Suppressor macrophage treated with lipopolysaccharide for 1 hour (primary cell): ENCODE measurements at places on chromosomes 7 and 10.
A peak's percentile ranks its signal among the peaks of the same experiment; 100 is the strongest.

- no peak for DNase-seq
These were observed 186.2 kb upstream of the INHBA start for GRCh38 chr7:41889040-41889439.

GRCh38 chr7:128358233-128358632 lies 3.3 kb downstream of the PRRT4 start:
- peak; percentile 50 for DNase-seq

DNA sequence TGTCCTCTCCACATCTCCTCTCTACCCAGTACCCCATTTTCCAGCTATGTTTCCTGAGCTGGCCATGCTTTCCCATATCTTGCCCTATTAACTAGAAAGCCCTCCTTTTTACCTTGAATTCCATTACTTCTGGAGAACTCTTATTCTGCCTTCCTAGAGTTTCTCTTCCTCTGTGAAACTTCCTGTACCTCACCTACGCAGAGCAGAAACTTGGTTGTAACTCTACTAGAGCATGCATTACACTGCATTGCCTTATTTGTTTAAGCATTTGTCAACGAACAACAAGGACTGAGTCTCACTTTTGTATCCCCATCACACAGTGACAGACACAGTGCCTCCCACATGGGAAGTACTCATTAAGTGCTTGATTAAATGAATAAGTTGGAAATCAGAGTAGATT lies 36.4 kb downstream of the VCL start:
- peak; percentile 61 for DNase-seq

- peak; percentile 72 for DNase-seq
These were observed 14.7 kb upstream of the NXPH1 start for GRCh38 chr7:8418629-8419245.

DNA sequence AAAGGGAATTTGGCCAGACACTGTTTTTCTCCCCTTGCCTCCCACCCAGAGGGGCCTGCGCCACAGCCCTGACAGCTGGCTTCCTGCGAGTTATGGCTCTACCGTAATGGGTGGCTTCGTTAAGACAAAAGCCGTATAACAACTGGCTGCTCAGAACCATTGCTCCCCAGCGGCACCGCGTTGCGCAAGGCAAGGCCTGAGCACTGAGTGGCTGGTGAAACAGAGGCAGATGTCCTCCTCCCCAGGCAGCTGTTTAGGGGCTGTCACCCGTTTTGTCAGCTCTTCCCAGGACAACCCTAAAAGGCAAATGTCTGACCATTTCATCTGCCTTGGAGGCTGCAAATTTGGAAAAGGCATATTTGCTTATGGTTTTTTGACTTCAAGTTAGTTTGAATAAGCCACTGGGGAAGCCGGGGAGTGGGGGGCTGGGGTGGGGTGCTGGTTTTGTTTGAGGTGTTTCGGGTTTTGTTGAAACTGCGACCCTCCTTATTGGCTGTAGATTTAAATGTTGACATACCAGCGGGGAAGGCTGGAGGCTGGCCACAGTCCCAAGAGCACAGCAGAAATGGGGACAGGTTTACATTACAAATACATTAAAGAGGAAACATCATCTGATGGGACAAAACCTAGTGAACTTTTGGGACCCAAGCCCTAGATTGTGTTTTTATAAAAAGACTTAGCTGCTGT lies 681 bp upstream of the SPOCK2 start:
- no peak for DNase-seq

GRCh38 chr7:81297317-81297716 lies 378.5 kb upstream of the SEMA3C start:
- no peak for DNase-seq

GRCh38 chr7:107708956-107709355 lies 35.0 kb upstream of the CBLL1 start:
- DNase-seq, result no peak

DNA sequence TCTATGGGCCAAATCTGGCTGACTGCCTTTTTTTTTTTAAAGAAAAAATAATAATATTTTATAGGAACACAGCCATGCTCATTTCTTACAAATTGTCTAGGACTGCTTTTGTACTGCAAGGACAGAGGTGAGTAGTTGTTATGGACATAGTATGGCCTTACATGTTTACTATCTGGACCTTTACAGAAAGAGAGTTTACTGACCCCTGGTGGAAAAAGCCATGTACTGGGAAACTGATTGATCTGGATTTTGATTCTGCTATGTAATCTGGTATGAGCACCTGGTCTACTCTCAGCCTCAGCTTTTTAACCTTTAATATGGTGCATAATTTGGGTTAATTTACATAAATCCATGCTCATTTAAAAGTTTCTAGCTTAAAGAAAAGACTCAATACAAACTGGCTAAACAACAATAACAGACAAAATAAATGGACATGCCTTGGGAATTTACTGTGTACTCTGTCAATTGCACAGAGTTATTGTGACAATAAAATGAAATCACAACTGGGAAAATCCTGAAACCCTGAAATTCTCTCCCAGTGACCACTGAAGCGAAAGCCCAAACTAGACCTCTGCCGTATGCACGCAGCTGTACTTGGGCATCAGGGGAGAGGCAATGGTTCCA lies 260.7 kb downstream of the BMPER start:
- DNase-seq, result peak; percentile 3

GRCh38 chr7:134078991-134079390 lies 48.1 kb upstream of the LRGUK start:
- DNase-seq, result no peak

- DNase-seq, result no peak
These were observed 49.6 kb upstream of the MYL10 start for GRCh38 chr7:101678658-101679057.

- no peak for DNase-seq
These were observed 38.4 kb upstream of the CD36 start for GRCh38 chr7:80600046-80600445.

GRCh38 chr10:102997998-102998397 lies 79.9 kb downstream of the CNNM2 start:
- DNase-seq, result no peak

DNA sequence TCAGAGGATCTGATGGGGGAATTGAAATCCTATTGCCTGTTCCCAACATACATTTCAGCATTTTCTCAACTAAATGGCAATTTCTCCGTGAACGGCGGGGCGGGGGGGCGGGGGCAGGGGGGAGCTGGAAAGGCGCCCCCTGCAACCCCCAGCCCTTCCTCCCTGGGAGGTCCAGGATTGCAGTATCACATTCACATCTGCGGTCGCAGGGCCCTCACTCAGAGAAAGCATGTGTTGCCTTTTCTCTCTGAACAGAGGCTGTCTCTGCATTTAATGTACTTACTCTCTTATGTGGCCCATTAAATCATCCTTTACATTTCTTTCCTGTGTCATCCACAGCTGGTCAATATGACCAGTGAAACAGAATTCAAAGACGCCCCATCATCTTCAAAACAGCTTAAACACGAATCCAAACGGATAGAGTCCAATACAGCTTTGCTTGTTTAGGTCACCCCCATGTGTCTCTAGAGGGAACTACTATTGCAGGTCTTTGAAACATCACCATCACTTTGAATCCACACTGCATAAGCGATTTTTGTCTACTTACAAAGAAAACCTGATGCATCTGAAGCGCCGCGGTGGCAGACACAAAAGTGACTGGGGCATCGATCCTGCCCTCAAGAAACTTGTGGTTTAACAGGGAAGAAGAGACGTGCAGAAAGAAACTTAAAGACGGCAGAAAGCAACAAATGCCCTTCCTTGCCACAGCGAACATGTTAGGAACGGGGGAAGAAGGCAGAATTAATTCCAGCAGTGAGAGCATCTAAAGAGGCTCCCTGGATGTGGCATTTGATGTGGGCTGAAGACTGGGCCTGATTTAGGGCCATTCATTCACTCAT lies 17.0 kb upstream of the ECHDC3 start:
- DNase-seq, result peak; percentile 83

GRCh38 chr10:14247377-14248116 lies 83.2 kb downstream of the FRMD4A start:
- DNase-seq, result no peak

- DNase-seq, result no peak
These were observed 116.2 kb upstream of the SH2B2 start for GRCh38 chr7:102170393-102170970.

GRCh38 chr10:120741396-120741795 lies 109.8 kb upstream of the WDR11 start:
- DNase-seq, result no peak

DNA sequence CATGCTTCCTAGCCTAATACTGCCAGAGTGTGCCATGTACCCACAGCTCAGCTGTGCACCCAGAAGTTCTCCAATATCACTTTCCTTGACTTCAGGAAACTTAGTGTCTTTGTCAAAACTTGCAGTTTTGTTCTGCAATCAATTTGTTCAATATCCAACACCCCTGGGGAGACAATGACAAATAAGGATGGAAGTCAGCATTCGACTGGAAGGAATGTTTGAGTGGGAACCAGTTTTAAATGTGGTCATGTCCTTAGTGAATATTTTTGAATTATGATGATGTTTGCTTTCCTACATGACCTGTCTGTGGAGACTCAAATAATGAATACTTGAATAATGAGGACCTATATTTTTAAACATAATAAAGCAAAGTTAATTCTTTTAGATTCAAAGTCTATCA lies 112.0 kb downstream of the ANK3 start:
- no peak for DNase-seq

DNA sequence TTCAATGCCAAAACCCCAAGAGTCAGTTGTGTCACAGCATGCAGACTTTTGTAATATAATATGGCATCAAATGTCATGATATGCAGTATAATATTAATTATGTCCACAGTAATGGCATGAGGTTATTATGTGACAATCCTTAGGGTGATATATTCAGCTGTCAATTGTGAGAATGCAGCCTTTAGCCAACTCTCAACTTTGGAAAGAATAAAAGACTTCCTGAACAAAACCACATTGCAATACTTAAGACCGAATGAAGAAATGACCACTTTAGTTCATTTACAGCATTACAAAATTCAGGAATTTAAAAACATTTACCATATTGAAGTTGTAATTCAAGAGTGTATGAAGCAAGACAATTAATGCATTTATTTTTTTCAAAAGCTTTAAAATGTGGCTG lies 45.4 kb downstream of the CPVL start:
- no peak for DNase-seq

DNA sequence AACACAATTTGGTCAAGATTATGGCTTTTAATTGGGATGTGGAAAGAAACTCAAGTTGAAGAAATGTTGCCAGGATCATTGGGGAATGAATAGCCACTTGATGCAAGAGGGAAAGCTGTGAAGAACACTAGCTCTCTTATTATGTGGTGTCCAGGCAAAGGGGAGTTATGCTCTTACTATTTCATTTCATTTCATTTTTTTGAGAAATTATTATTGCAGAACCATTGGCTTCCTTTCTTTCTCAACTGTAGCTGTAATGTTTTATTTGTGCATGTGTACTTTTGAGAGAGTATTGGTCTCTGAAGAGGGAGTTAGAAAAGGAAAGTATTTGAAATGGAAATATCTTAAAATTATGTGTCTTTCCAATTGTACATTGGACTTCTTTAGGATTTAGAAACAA lies 312.6 kb upstream of the BMPER start:
- no peak for DNase-seq

DNA sequence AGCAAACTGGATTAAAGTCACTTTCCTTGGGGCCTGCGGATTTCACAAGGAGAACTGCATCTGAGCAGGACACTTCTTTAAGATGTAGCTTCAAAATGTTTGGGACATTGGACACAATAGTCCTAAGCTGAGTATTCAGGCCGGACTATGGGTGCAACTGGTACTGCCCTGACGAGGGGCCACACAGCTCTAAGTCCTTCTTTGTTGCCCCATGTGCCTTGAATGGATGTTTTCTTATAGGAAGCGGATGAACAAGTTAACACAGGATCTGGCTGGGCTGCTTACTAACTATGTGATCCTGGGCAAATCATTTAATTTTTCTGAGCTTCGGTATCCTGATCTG lies 147.8 kb upstream of the KLF14 start:
- no peak for DNase-seq

DNA sequence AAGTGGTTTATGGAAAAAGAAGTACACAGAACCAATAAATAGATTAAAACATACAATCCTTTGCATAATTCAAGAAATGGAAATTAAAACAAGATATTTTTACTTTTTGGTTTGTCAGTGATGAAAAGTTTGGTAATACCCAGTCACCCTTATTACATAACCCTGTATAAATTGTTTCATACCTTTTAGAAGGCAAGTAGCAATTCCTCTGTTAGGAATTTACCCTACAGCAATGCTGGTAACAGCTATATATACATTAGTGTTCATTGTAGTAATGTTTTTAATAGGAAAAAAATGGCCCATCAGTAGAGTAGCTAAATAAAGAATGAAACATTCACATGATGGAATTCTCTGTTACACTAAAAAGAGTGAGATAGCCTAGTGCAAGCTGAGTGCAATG lies 42.7 kb downstream of the PTPN12 start:
- DNase-seq, result no peak

GRCh38 chr10:120455004-120455403 lies 2.0 kb upstream of the PLPP4 start:
- no peak for DNase-seq

DNA sequence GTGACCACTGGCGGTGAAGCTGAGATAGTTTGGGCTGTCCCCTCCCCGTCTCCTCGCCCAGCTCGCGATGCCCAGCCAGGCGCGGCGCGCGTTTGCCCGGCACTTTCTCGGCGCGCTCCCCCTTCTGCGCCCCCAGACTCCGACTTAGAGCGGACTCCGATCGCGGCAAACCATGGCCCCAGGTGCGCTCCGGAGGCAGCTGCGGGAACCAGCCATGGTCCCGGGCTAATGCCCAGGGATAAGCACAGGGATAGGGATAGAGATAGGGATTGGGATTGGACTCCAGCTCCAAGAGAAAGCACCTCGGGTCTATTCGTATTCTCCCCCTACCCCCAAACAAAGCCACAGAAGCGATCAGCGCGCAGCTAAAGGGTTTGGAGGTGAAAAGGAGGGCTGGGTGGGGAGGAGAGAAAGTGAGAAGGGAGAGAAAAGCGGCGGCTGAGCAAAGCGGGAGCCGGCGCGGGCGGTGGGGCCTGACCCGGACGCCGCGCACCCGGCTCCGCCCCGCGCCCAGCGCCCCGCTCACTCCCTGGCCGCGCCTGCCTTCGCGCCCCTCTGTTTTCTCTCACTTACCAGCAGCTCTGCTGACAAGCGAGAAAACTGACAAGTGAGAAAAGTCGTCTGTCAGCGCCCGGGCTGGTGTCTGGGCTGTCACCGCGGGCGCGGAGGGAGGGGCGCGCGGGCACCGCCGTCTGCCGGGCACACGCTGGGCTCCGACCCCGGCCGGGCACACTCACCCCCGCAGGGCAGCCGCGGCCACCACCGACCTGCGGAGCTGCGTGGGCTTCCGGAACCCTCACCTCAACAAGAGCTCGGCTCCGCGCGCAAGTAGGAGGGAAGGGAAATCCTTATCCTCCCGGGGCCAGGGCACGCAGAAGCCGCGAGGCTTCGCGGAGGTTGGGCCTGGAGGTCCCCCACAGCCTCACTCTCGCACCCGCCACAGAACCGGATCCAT lies at the start of gene PDE1C:
Gene PDE1C, minus strand, starts transcription at position 2 of the 955 bp plus-strand sequence.
- DNase-seq, result no peak

DNA sequence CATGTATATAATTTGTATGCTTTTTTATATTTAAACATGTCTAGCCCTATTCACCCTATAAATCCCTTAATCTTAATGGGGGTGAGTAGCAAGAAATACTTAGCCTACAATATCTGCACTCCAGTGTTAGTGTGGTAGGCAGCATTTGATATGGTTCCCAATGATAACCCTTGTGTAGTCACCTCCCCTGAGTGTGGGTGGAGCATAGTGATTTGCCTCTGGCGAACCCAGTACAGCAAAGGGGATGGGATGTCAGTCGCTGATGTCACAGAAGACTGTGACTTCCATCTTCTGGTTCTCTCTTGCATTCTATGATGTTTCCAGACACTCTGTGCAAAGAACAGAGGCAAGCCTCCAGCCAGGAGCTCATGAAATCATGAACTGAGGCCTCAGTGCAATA lies 211.2 kb downstream of the CRPPA start:
- no peak for DNase-seq

- DNase-seq, result no peak
These were observed 115.8 kb upstream of the FAM204A start for GRCh38 chr10:118457824-118458428.
